Globus pallidus (tissue), 1 donor: ENCODE measurements at places on chromosomes 16 and 17.

DNA sequence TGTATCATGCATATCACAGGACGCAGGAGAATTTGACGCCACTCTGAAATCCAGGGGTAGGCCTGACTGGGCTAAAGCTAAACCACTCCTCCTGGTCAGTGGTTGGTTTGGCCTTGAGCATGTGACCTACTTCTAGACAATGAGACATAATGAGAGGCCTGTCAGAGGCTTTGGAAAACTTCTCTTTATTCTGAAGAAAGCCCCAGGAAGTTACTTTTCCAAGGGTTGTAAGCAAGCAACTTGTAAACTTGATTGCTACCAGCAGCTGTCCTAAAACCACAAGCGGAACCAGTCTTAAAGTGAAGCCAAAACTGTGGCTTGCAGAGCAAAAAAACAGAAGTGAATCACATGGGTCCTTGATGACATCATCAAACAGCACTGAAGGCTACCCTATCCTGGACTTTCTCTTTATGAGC is 138.2 kb upstream of the COX10 start:
- peak; percentile 70 for DNase-seq

GRCh38 chr17:80625627-80626026 is 81.0 kb downstream of the RPTOR start:
- DNase-seq, result no peak

DNA sequence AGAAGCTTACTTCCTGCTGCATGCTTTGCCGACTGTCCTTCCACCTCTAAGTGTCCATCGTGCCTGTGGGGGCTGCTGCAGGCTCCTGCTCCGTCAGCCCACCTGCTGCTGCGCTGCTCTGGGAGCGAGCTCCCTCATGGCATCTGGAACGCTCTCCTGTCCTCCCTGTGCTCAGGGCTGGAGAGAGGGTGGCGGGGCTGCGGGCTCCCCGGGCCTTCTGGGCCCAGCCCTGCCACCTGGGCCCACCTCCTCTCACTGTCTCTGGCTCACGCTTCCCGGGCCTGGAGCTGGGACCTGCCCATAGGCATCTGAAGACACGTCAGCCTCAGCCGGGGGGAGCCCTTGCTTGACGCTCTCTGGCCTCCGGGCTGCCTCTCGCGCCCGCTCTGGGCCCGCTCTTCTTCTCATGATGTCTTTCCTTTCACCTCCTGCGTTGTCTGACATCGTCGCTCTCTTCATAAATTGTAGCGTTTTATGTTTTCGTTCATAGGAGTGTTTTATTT is 27.0 kb downstream of the NME3 start:
- DNase-seq, result no peak

GRCh38 chr16:50473356-50473945 is 74.7 kb upstream of the NKD1 start:
- DNase-seq, result no peak

DNA sequence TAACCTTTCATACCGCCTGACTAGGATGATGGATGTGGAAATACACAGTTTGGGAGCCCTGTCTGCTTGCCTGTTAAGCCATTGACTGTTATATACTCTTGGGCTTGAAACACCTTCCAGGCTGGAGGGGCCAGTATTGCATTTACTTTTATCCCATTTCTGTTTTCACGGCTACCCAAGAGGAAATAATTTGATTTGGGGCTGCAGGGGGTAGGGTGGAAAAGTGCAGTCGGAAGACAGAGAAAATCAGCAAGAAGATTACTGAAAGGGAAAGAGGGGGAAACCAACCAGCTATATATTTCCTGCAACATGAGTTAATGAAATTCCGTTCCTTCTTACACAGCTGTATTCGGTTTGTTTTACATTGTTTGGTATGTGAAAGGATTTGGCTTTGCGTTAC is 202.5 kb downstream of the CDH13 start:
- DNase-seq, result no peak

GRCh38 chr16:24069036-24069590 is 187.0 kb upstream of the CACNG3 start:
- no peak for DNase-seq

- peak; percentile 53 for DNase-seq
Measured at GRCh38 chr16:4477966-4478365, 1.8 kb downstream of the HMOX2 start.

- DNase-seq, result no peak
Measured at GRCh38 chr17:34146440-34147043, 108.5 kb upstream of the CCL2 start.

DNA sequence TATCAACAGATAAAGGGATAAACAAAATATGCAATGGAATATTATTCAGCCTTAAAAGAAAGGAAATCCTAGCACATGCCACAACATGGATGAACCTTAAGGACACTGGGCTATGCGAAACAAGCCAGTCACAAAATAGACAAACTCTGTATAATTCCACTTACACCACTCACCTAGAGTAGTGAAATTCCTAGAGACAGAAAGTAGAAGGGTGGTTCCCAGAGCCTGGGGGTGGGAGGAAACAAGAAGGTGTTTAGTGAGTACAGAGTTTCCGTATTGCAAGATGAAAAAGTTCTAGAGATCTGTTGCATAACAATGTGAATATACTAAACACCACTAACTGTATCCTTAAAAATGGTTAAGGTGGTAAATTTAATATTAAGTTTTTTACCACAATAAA is 10.0 kb downstream of the SPOP start:
- DNase-seq, result no peak

GRCh38 chr17:45155029-45155428 is 6.6 kb upstream of the HEXIM2 start:
- no peak for DNase-seq

DNA sequence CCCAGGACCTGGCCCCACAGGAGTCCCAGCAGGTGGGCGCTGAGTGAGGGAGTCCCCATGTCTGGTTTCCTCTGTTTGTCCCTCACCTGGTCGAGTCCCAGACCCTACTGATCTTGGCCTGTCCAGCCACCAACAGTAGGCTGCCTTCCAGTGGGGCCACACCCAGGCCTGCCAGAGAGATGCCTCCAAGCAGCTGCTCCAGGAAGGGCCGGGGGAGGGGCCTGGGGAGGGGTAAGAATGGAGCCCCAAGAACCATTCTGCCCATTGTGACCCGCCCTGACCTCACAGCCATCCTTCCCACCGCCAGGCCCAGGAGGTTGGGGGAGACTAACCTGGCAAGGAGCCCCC is 736 bp downstream of the SPATA20 start:
- DNase-seq, result no peak

- DNase-seq, result no peak
Measured at GRCh38 chr17:62681061-62681938, 53.8 kb downstream of the MRC2 start.

DNA sequence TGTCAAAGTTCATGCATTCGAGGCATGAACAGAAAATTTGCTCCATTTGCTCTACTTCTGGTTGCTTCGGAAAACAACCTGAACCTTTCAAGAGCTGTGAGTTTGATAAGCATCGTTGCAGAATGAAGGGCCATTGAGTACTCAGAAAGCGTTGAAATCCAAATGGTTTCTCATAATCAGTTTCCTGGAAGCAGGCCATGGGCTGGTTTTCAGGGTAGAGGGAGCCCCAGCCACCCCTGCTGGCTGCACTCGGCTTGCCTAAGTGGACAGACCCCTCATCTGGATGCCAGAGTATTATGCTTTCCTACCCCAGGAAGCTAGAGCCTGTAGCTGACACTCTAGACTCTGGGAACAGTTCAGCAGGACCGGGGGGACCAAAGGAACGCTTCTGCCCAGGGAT is 24.4 kb downstream of the SCNN1G start:
- DNase-seq, result no peak

DNA sequence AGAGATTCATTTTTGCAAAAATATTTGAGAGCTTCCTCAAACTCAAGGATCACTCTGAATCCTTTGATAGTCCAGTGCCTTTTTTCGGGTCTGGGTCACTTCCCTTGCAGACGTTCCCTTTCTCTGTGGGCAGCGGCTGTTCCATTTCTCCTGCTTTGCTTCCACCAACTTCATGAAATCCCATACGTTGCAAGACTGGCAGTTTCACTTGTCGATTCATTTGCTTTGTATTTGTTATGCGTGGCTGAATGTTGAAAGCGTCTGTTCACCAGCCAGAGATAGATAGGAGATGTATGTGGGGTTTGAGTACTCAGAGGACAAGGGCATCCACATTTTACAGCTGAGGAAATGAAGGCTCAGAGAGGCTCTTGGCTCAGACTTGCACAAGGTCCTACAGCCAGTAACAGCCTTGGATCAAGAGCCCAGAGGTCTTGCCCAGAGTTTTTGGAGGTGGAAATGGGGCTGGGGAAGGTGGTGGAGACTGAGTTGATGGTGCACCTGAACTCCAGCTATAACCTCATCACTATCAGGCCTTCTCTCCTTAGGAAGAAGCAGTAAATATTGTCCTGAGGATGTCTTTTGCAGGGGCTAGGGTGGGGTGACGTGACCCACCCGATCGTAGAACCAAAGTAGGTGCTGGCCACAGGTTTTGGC is 1.3 kb upstream of the CCDC102A start:
- no peak for DNase-seq

- DNase-seq, result no peak
Measured at GRCh38 chr16:70653406-70653805, 7.0 kb downstream of the IL34 start.

DNA sequence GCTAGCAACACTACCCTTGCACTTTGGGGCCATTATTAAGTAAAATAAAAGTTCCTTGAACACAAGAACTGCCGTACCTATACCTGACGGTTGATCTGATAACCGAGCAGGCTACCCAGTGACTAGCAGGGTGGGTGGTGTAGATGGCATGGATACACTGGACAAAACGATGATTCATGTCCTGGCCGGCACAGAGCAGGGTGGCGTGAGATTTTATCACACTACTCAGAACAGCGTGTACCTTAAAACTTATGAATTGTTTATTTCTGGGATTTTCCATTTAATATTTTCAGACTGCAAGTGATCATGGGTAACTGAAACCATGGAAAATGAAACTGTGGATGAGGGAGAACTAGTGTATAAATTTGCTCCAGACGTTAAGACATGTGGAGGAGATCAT is 41.0 kb upstream of the MSI2 start:
- no peak for DNase-seq
